ENCODE measurements at places on chromosomes 3 and 15.

DNA sequence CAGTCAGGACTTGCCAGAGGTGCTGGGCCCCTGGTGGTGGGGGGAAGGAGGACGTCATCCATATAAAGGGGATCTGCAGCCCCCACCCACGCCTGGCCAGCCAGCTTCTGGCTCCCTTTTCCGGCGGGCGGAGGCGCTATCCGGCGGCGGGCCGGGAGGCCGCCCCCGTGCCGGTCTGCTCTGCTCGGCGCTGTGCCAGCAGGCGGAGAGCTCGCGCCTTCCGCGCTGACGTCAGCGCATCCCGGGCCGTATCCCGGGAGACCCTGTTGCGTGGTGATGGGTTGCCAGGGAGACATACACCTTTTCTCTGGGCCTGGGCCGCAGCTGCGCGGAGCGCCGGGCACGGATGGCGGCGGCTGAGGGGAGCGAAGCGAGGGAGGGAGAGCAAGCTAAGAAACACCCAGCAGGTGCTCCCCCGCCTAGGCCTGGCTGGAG lies 1.1 kb downstream of the FAM131A start:
- no peak for DNase-seq

DNA sequence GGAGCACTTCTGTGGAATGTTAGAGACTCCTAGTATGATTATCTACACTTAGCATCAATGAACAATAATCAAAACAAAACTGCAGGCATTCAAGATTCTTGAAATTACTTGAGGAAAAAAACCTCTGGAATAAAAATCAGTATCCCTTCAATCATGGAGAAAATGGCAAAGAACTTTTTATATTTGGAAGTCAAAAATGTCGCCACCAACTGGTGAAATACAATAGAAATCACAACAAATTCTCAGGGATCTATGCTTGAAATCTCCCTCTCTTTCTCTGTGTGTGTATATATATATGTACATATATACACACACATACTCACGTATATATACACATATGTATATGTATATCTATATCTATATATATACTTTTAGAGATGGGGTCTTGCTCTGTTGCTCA lies 378.9 kb upstream of the ALCAM start:
- no peak for DNase-seq

DNA sequence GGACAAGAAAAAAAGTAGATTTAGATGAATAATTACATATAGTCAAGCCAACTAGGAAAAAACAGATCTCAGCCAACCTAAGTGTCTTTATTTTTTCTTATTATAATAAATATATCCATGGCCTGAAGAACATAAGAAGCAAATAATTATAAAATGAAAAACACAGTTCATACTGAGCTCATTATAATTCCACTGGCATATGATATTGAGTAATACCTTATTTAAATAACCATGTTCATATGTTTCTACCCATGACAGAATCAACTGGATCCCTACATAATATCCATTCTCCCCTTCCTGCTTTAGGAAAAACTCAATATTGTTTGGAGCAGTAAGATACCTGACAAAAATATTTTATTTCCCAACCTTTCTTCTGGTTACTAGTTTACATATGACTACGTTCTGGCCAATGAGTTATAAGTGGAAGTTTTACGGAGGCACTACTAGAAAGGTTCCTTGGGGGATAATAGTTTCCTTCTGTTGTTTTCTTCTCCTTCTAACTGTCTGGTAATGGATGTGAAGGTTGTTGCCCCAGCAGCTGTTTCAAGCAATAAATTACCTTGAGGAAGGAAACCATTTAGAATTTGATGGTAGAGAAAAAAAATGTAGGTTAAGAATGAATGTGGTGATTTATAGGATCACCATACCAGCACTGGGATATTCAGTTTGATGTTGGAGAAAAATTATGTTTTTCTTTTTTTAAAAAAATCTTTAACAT lies 184.1 kb upstream of the MBNL1 start:
- DNase-seq, result no peak

- no peak for DNase-seq
Measured at GRCh38 chr3:69454204-69454787, 68.4 kb upstream of the FRMD4B start.

- DNase-seq, result no peak
Measured at GRCh38 chr3:177827511-177828207, 630.4 kb upstream of the TBL1XR1 start.

DNA sequence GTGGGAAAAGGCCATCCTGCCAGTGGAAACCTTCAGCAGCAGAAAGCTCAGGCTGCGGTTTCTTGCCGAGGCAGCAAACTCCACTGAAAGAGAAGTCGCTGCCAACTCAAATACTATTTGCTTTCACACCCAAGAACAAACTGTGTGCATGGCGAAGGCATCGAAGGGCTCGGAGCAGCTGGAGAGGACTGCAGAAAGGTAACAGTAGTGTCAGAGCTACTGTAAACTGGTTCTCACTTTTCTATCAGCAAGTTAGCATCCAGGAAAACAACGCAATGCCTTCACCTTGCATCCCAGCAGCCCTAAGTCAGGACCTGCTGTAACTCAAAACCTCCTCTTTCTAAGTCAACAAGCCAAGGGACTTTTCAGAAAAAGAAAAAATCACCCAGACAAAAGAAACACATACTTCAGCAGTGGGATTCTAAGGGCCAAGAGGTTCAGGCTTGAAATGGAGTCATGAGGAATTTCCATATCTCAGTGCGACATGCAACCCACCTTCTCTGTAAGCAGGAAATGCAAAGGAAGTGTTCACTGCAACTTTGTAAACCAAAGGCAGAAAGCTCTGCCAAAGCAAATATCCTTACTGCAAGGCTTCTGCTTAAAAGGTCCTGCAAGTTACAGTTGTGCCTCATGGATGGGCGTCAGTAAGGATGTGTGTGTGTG lies 193.5 kb downstream of the FOXP1 start:
- peak; percentile 38 for DNase-seq

GRCh38 chr15:80796407-80796806 lies 17.2 kb downstream of the CEMIP start:
- no peak for DNase-seq

DNA sequence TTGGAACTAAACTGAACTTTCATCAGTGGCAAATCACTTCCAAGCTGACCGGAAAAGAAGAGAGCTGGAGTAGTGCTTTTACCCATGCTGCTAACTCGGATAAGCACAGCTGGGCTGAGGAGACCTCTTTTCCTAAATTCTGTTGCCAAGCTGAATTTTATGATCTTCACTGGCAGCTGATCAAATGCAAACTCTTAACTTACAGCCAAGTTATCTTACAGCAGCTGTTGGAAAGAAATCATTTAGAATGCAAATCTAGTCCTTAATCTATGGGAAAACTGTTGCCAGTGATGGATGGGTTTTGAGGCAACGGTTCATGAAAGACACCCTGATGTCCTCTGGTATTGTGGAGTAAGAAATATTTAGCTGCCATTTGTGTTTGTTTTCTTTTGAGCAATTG lies 216.5 kb downstream of the ZNF385D start:
- no peak for DNase-seq

DNA sequence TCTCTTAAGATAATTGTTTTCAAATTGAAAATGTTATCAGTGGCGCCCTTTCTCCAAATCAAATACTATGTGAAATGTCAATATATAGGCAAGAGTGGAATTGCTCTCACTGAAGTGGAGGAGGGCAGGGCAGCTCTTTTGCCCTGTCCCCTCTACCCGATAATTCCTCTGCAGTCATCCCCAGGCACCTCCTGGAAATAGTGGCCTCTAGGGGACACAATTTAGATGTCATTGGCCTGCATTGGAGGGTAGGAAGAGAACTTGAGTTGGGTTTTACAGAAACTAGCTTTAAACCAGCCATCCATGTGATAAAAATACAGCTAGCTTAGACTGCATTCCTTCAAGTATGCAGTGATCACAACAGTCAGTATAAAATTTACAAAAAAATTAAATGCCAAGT lies 288.9 kb downstream of the EDEM1 start:
- no peak for DNase-seq

GRCh38 chr3:188185717-188186251 lies 31.8 kb downstream of the LPP start:
- no peak for DNase-seq

GRCh38 chr3:170226426-170226960 lies 4.3 kb downstream of the PRKCI start:
- DNase-seq, result no peak

DNA sequence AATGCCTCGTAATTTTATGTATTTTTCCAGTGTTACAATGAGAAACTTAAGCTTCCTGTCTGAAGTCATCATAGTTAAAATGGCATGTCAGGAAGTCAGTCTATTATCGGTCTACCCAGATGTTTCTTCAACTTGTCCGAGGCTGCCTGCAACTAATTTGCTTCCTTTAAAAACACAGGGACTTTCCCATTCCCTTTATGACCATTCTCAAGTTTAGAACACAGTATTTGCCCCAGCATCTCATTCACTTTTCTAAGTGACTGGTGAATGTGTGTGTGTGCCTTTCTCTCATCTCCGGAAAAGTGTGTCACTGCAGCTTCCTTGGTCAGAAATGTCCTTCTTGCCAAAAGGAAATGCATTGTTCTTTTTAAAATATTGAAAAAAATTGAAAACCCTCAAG lies 466.6 kb downstream of the RAP2B start:
- DNase-seq, result no peak

DNA sequence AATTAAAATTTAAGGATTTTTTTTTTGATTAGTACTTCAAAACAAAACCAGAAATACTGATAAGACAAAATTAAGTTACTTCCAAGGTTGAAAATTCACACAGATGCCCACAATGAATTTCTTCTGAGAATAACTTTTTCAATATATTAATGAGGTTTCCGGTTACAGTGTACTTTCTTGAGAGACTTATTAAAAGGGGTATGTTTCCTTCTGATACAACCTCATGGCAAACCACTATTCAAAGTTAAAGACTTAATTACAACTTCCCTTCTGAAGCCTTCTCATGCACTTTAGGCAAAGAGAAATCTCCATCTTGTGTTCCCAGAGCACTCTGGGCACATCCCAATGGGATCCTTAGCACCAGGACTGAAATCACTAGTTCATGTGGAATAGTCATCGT lies 36.2 kb downstream of the MTHFS start:
- DNase-seq, result no peak

- DNase-seq, result peak; percentile 77
Measured at GRCh38 chr3:45473841-45474240, 85.5 kb downstream of the LARS2 start.

GRCh38 chr3:56867671-56868070 lies 65.9 kb upstream of the ARHGEF3 start:
- no peak for DNase-seq

GRCh38 chr3:27990324-27990723 lies 251.1 kb upstream of the CMC1 start:
- DNase-seq, result no peak

DNA sequence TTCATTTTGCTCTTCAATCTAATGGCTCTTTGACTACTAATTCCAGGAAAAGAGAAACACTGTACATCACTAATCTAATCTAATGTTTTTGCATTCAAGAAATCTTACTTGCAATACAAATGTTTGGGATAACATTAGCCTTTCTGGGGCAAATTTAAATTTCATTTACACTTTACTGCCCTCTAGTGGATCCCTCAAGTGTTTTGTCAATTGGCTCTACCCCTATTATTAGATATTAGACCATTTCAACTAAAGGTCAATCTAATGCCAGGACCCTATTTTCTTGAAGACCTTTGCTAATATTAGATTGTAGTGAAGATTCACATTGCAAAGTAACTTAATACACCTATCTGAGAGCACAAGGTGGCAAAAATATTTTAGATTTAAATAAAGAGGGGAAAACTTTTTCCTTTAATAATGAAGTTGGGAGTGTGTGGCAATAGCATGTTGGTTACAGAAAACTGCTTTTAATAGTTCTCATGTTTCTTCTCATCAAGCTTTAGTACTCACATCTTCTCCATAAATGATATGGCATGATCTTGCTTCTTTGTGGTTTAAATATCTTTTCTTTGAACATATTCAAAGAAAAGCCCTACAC lies 5.0 kb downstream of the C2CD4A start:
- peak; percentile 31 for DNase-seq

DNA sequence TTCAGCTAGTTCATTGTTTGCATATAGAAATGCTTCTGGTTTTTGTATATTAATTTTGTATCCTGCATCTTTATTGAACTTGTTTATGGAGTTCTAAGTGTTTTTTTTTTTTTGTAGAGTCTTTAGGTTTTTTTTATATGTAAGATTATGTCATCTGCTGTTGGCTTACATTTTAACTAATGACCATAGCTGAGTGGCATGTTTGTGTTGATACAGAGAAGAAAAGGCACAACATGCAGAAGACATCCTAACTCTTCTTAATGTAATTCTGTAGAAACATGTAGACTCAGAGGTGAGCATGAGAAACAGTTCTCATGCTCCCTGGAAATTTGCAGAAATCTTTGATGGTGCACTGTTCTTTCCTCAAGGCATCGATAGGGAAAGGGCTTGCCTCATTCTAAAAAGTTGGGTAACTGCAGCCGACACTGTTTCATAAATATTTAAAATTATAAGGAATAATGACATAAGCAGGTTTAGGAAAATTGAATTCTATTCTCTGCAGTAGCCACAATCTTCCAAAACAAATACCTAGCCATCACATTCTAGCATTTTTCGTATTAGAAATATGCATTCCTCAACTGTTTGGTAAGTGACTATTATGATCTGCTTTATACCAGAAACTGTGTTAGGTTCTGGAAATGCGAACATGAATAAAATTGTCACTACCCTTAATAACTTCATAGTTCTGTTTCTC lies 499.6 kb upstream of the KCNMB2 start:
- no peak for DNase-seq

- DNase-seq, result peak; percentile 9
Measured at GRCh38 chr15:100526027-100526481, 2.7 kb downstream of the CERS3 start.

GRCh38 chr3:128567705-128568356 lies 74.8 kb upstream of the GATA2 start:
- DNase-seq, result no peak

DNA sequence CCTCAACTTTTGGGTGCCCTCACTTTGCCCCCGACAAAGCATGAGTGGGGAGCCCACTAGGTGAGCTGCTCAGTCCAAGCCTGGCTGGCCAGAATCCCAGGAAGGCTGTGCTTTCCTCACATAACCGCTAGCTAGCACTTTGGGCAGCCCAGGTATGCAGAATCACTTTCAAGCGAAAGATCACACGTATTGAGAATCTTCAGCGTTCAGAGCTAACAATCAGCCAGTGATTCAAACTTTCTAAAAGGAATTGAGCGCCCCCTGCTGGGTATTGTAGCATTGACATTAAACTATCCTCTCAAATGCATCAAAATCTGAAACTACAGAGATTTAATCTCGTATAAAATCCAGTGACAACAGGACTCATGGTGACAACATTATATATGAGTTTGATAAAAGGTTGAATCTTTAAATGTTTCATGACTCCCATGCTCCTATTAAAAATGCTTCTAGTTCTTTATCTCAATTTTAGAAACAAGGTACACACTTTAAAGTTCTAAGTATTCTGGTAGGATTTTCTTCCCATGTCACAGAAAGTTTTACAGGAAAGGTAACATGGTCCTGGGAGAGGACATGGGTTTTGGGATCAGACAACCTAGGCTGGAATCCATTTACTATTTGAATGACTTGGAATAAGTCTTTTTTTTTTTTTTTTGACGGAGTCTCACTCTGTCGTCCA lies 11.8 kb downstream of the ANAPC13 start:
- DNase-seq, result peak; percentile 47

- peak; percentile 27 for DNase-seq
Measured at GRCh38 chr15:74901612-74902063, 5.0 kb downstream of the FAM219B start.

GRCh38 chr3:157128771-157129681 lies 30.9 kb downstream of the CCNL1 start:
- no peak for DNase-seq

Measured in fibroblast of the conjunctiva (primary cell).